ENCODE measurements at places on chromosomes 1 and 21.

GRCh38 chr1:31368611-31369107 is 4.2 kb downstream of the FABP3 start:
- no peak for DNase-seq

- DNase-seq: no peak
These were observed 11.8 kb downstream of the LAPTM5 start for GRCh38 chr1:30745834-30746208.

DNA sequence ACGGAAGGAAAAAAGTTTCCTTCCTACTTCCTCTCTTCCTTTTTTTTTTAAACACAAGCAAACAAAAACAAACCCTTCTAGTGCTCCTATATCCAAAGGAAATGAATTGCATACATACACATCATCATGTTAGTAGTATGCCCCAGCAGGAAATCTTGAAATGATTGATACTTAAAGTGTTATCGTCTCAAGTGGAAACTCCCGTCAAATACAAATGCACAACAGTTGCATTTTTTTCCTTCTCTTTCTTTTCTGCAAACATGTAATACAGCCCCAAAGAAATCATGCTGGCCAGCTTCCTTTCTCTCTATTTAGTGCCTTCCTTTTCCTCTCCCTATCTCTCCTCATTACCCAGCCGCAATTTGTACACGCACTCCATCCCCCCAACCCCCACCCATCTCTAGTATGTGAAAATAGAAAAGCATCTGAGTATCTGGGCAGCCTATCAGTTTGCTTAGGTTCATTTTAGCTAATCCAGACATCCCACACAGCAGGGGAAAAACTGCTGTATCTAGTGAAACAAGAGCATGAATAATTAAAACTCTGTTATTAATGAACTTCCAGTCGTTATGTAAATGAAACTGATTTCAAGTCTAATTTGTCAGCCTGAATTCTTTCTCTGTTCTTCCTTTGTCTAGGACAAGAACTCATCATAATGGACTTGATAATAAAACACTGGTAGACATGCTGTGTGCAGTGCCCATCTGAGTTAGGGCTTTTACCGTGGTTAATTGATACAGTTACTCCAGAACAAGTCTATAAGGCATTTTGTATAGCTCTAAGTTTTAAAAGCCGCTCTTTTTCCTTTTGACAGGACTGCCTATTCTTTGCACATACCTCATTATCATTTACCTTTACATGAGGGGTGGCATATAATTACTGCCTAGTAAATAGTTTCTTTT is 336.5 kb upstream of the ADGRL2 start:
- DNase-seq: no peak

GRCh38 chr1:15020943-15021745 is 132.4 kb upstream of the TMEM51 start:
- no peak for DNase-seq

Measured in NCI-H1048 (cell line).